ENCODE measurements at places on chromosomes 7 and 10. TPM values are rescaled to one million over a fixed set of nuclear protein-coding genes. Genes with fewer than 3 reads are reported as not detected.

Gene UCMA
- total RNA-seq = not detected

DNA sequence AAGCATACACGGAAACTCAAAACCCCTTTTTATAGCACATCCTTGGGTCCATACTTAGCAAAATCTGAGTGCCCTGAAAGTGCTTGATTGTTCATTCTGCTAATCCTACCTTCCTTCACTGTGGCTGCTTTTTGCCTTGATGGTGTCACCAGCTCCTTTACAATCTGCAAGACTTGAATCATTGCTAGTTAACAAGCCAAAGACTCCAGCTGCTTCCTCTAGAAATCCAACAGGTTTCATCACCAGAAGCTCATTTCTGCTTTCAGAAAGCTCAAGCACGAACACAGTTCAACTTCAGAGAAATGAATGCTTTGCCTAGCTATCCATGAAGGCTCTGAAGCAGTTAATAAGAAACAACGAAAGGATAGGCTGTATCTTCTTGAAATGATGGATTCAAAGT, 38.0 kb downstream of the USP6NL start:
- no peak for DNase-seq

GRCh38 chr10:82925547-82925946, 1050.6 kb downstream of the NRG3 start:
- no peak for DNase-seq

DNA sequence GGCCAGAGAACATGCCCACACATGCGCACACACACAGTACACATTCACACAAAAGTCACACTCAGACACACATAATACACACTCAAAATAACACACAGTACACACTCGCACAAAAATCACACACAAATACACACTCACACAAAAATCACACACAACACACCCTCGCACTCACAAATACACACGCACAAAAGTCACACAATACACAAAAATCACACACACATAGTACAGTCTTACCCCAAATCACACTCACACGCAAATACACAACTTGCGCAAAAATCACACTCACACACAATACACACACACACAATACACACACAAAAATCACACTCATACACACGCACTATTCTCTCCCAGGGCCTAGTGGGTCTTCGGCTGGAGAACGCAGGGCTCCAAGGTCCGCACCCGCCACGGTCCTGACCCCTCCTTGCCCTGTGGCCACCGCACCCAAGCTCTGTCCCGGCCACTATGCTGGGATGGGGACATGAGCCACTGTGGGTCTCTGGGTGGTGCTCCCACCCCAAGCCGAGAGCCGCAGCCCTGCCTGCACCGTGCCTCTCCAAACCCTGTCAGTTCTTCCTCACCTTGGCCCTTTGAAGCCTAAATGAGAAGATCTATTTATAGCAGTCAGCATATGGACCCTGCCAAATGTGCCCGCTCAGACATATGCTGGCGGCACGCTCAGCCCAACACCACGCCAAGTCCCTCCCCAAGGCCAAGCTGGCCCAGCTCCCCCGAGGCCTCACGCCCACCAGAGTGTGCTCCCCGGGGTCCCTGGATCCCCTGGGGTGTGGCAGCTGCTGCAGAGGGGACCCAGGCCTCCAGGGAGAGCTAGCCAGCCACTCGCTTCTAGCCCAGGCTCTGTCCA, 55.9 kb downstream of the ELFN1 start:
- DNase-seq = no peak

Gene SKIDA1
- total RNA-seq = 2.3 TPM

All from hepatocyte (in vitro differentiated cells).